ENCODE measurements at places on chromosomes 1 and 21.

DNA sequence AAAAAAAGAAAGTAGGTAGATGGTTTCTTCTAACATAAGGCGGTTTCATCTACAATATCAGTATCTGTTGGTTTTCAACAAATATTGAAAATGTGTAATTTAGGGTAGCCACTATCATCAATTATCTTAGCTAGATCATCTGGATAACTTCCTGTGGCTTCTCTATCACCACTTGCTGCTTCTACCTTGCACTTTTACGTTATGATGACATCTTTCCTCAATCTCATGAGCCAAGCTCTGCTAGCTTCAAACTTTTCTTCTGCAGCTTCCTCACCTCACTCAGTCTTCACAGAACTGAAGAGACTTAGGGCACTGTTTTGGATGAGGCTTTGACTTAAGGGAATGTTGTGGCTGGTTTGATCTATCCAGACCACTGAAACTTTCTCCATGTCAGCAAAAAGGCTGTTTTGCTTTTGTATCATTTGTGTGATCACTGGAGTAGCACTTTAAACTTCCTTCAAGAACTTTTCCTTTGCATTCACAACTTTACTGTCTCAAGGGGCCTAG, 144.9 kb upstream of the HP1BP3 start:
- DNase-seq: no peak

DNA sequence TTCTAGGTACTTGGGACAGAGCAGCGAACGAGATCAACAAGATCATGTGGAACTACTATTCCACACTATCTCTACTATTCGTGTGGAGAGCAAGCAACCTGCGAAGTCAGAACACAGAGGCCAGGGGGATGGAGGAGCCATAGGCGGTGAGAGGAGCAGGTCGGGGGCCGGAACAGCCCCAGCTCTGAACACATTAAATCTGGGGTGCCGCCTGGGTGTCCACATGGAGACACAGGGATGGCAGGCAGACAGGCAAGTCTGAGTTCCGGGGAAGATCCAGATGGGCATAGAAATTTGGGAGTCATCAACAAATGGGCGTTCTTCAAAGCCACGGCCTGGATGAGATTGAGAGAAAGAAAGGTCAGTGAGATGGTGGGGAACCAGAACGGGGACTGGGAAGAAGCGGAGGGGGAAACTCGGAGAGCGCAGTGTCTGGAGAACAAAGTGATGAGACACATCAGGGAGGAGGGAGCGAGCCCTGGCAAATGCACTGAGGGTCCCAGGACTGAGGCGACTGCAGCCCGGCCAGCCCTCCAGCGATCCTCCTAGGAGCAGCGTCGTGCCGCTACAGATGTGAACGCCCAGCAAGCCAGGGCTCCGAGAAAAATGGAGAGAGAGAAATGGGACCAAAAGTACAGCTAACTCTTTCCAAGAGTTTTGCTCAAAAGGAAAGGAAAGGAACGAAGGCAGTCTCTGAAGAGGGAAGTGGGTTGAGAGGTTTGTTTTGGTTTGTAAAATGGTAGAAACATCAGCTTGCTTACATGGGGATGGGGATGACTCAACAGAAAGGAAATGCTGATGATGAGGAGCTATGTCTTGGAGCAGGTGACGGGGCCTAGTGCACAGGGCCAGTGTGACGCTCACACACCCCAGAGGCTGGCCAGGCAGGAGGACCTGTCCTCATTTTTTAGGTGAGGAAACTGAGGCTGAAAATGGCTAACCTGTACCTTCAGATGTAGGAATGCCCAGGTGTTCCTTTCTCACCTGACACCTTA, 84.5 kb downstream of the GLIS1 start:
- DNase-seq: no peak

GRCh38 chr1:153345187-153346076, 3.2 kb downstream of the PGLYRP4 start:
- DNase-seq: peak; percentile 30

- DNase-seq: no peak
Measured at GRCh38 chr1:234311414-234311813, 61.8 kb upstream of the COA6 start.

DNA sequence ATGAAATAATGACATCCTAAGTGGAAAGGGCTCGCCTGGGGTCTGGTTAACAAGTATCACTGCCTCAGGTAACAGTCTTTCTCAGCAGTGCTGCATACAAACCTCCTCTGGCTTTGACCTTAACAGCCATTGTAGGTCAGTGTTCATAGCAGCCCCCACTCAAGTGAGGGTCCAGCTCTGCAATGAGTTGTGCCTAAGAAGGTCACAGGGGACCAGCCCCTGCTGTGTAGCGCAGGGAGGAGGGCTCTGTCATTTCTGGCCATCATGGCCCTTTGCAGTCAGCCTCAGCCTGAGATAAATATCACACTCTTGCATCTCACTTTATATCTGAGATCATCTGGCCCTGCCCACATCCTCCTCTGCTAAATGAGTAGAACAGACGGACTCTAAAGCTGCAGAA, 18.1 kb upstream of the MYSM1 start:
- DNase-seq: no peak

GRCh38 chr21:44370027-44370735, 16.8 kb downstream of the TRPM2 start:
- no peak for DNase-seq

DNA sequence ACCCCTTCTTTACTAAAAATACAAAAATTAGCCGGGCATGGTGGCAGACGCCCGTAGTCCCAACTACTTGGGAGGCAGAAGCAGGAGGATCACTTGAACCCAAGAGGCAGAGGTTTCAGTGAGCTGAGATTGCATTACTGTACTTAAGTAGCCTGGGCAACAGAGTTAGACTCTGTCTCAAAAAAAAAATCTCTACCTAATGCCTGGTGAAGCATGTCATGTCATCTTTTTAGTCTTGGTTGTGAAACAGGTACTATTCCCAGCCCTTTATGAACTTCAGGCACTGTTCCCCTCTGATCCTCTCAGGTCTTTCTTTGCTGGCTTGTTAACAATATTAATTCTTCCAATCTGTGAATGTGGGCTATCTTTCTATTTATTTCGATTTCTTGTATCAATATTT, 22.1 kb downstream of the PRRC2C start:
- no peak for DNase-seq

DNA sequence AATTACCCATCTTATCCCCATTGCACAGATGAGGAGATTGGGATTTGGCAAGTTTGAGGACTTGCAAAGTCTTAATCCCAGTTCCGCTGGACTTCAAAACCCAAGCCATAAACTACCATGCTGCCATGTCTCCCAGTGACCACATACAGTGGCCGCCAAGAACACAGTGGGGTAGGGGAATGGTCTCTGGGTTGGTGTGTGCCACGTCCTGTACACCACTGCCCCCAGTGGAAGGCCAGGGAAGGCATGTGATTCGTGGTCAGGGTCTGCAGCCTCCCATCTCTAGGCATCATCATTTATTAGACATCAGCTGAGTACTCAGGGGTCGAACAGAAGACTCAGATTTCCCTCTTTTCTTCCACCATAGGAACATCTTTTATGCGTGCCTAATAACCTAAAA, 76.0 kb downstream of the MAN1C1 start:
- peak; percentile 50 for DNase-seq

DNA sequence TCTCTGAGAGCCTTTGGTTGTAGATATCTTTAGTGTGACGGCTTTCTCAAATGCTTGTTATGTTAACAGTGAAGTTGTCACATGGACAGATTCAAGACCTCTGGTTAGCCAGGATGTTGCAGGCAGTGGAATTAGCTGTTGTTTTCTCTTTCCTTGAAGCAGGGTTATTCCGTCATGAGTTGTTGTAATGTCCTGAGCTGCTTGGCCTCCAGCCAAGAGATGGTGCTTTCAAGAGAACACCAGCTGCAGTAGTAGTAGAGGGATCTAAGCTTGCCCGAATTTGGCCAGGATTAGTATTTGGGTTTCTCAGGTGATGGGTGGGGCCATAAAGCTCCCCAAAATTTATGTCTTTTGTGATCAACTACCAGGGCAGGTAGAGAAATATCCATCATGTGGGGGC, 13.4 kb downstream of the KCNE1 start:
- no peak for DNase-seq

DNA sequence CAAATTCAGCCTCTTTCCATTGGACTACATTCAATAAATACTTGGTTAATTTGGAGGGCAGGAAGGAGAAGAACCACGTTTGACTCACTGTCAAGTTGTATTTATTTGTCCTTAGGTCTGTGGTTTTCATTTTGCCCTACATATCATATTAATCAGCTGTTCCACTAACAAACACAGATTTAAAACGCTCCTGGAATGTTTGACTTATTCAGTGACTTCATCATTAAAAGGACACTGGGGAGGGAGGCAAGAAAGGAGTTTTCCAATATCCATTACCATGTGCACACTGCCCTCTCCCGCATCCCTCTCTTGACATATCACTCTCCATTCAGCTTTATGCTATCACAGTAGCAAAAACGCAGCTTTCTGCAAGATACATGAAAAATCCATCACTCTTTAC, 98.2 kb upstream of the C1orf87 start:
- DNase-seq: no peak

GRCh38 chr1:158115126-158115525, 65.6 kb upstream of the CD1D start:
- DNase-seq: peak; percentile 67

GRCh38 chr21:33392284-33392985, 10.8 kb upstream of the IFNGR2 start:
- DNase-seq: no peak

- no peak for DNase-seq
Measured at GRCh38 chr1:217388522-217389065, 242.3 kb downstream of the GPATCH2 start.

GRCh38 chr1:186139701-186140100, 235.4 kb downstream of the TPR start:
- DNase-seq: no peak

DNA sequence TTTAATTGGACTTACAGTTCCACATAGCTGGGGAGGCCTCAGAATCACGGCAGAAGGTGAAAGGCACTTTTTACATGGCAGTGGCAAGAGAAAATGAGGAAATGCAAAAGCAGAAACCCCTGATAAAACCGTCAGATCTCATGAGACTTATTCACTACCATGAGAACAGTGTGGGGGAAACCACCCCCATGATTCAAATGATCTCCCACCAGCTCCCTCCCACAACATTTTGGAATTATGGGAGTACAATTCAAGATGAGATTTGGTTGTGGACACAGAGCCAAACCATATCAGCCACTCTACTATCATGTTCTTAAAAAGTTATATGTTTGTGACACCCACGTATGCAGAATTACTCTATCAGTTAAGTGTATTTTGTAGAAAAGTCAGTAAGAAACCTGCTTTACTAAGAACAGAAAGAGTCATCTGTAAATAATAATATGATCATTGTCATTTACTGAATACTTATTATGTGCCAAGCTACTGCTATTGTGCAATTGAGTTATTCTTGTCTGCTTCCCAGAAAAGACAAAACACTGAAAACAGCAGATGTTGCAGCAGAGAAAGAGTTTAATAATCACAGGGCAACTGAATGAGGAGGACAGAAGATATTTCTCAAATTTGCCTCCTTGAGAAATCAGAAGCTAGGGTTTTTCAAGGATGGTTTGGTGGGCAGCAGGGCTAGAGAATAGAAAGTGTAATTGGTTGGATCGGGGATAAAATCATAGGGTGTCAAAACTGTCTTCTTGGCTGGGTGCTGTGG, 207.7 kb upstream of the FGGY start:
- no peak for DNase-seq

GRCh38 chr1:221411283-221411682, 330.6 kb downstream of the DUSP10 start:
- DNase-seq: no peak

DNA sequence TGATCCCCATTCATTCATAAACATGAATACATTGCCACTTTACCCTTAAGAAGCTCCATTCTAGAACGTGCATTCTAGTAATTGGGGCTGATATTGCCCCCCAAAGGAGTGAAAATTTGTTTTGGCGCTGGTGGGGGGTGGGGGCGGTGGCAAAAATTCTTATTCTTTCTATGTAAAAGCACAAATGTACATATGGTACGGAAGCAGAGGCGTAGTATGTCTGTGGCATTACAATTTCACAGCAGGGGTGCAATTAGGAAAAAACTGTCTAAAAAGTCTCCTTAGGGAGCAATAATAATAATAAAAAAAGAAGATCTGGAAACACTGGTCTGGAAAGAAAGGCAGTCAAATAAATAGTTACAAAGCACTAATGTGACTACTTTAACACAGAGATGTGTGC, 40.4 kb upstream of the TMEM51 start:
- no peak for DNase-seq

DNA sequence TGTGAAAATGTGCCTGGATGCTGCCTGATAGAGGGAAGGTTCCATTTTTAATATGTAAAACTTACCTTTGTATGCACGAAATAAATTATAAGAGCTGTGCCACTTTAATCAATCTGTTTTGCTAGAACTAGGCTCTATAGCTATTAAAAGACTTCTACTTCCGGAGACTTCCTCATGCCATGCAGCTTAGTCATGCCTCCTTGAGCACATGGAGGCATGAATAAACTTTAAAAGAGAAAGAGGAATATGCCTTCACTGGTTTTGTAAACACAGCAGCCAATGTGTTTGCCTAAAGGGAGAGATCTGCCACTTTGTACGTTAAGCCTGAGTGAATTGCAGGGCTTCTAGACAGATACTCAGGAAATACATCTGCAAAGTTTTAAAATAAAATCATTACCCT, 604.6 kb downstream of the LRRIQ3 start:
- DNase-seq: no peak

GRCh38 chr1:171488190-171488929, 3.0 kb downstream of the PRRC2C start:
- no peak for DNase-seq

DNA sequence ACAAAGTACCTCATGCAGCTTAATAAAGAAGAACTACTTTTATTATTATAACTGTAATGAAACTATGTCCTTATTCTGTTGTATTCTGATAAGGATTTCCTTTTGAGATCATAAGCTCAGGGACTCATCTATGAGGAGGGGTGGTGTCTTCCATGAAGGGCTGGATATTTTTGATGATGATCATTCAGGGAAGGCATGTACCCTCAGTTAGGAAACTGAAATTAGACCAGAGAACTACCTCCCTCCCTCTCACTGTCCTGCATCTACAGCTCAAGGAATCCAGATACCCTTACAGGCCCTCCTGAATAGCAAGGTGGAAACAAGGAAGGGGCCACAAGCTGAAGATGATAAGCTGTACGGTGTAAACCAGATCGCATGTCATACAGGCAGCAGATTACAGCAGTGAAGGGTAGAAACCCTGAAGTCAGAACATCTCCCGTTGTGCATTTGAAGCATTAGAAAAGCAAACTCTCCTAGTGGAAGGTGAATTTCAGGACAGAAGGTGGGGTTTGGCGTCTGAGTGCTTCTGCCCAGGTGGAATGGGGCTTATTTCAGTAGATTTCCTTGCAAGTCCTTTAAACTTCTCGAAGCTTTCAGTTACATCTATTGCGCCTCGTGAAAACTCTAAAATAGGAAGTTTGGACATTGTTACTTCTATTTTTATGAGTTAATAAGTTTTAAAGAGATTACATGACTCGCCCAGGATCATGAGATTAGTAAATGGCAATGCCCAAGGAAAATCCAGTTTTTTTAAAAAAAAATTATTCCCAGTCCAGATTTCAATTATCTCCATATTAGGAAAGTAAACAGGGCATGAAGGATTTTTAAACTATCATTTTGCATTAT, 101.1 kb upstream of the HNRNPU start:
- no peak for DNase-seq

Data from GM10248 (cell line).